ENCODE measurements at places on chromosomes 16 and 17.

DNA sequence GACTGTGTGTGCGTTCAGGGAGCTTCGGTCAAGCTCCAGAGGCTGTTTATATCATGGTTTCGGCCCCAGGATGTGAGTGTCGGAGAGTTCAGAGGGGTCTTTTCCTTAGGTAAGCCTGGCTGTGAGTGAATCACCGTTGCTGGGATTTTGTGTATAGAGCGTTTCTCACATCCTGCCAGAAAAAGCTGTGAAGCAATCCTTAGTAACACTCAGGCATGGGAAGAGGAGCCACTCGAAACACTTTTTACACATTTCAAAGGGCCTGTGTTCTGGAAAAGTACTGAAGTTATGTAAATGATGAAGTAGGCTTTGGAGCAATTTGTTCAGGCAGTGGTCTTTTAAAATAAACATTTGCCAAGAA lies 662 bp downstream of the PGS1 start:
- DNase-seq = no peak
- peak overlapping the region; percentile 96 for H3K27ac ChIP-seq
- no peaks in the 10 kb centered on the region for H3K36me3 ChIP-seq
- H3K4me3 ChIP-seq = peak overlapping the region; percentile 100
- H3K4me1 ChIP-seq = peaks cover 93% of the 10 kb centered on the region
- H3K27me3 ChIP-seq = no peaks in the 10 kb centered on the region

GRCh38 chr17:28698253-28698941 lies 13.3 kb downstream of the PROCA1 start:
- no peak for DNase-seq
- H3K4me1 ChIP-seq = no peaks in the 10 kb centered on the region
- H3K27ac ChIP-seq = no peak overlapping the region
- H3K27me3 ChIP-seq = no peaks in the 10 kb centered on the region
- peaks cover 100% of the 10 kb centered on the region for H3K36me3 ChIP-seq

DNA sequence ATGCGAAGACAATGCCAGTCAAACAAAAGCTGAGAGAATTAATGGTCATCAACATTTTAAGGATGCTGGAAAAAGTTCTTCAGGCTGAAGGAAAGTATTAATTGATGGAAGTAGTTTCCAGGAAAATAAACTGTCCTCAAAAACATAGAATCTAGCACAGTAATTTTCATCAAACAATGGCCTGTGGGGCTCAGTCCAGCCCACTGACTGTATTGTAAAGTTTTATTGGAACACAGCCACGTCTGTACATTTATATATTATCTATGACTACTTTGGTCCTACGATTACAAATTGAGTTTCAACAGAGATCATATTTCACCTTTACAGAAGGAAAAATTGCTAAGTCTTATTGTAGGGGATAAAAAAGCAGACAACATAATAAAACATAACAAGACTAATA lies 484.5 kb downstream of the KCNJ2 start:
- no peaks in the 10 kb centered on the region for H3K27me3 ChIP-seq
- no peak for DNase-seq
- no peaks in the 10 kb centered on the region for H3K4me1 ChIP-seq
- H3K4me3 ChIP-seq = no peak overlapping the region

DNA sequence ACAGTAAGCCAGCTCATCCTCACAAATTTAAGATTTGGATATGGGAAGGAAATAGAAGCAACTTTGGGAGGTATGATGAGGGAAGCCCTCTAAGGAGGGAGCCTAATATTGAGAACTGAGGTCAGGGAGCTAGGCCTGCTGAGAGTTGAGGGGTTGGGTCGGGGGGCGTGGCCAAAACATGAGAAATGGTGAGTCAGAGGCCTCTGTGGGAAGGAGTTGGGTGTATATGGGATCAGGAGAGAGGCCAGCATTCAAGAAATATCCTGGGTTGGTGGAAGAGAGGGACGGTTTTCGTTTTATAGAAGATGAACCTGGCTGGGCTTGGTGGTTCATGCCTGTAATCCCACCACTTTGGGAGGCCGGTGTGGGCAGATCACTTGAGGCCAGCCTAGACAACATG lies 48.4 kb downstream of the CLEC16A start:
- no peaks in the 10 kb centered on the region for H3K27me3 ChIP-seq
- H3K4me1 ChIP-seq = peaks cover 27% of the 10 kb centered on the region

GRCh38 chr16:80997139-80997798 lies 9.4 kb downstream of the CMC2 start:
- no peaks in the 10 kb centered on the region for H3K4me1 ChIP-seq
- H3K36me3 ChIP-seq = no peaks in the 10 kb centered on the region
- H3K4me3 ChIP-seq = no peak overlapping the region
- H3K27me3 ChIP-seq = no peaks in the 10 kb centered on the region
- no peak overlapping the region for H3K27ac ChIP-seq
- DNase-seq = no peak

- peaks cover 17% of the 10 kb centered on the region for H3K4me1 ChIP-seq
- H3K27ac ChIP-seq = peak overlapping the region; percentile 15
- no peak overlapping the region for H3K4me3 ChIP-seq
- no peaks in the 10 kb centered on the region for H3K27me3 ChIP-seq
- no peak for DNase-seq
These were observed 13.8 kb downstream of the SLFN5 start for GRCh38 chr17:35256629-35257028.

All from esophagus squamous epithelium (tissue), 5 donors.